Thyroid gland (tissue), 4 donors: ENCODE measurements at places on chromosomes 2 and 18. TPM values are rescaled to one million over a fixed set of nuclear protein-coding genes. Genes with fewer than 3 reads are reported as not detected.

GRCh38 chr18:35711227-35711626 lies 129.7 kb downstream of the GALNT1 start:
- DNase-seq: no peak

The FBXO48 gene
- 1.8 TPM for total RNA-seq

- no peak for DNase-seq
Observed at GRCh38 chr18:22503803-22504202, 86.1 kb upstream of the CTAGE1 start.

The TUBA3E gene
- total RNA-seq: not detected

GRCh38 chr2:150126143-150126740 lies 361.2 kb downstream of the RND3 start:
- DNase-seq: no peak

GRCh38 chr18:76992226-76993084 lies 140.1 kb downstream of the MBP start:
- no peak for DNase-seq

DNA sequence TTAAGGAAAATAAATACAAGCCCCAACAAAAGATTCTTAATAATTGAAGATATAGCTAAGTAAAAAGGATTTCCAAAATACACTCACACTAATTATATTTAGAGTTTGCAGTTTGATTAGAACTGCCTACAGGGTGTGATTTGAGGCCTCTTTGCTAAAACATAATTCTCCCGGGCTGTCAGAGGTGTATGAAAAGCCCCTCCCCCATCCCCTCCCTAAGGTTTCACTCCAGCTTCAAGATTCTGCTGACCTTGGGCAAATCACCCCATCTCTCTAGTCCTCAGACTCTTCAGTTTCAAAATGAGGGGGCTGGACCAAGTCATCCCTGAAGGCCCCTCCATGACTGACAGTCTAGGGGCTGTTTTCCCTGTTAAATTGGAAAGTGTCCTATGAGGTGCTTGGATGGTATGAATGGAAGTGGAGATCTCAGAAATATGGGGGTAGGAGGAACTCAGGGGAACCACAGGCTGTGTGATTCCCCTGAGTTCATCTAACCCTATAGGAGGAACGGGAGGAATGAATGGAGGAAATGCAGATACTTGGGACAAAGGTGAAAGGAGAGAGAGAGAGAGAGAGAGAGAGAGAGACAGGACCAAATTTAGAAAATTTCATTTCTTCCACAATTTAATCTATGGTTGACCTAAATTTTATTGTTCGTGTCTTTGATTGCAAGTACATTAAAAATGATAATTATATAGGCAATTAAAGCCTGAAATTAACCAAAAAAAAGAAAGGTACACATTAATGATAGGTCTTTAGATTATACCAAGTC lies 107.5 kb downstream of the SPP2 start:
- DNase-seq: no peak

DNA sequence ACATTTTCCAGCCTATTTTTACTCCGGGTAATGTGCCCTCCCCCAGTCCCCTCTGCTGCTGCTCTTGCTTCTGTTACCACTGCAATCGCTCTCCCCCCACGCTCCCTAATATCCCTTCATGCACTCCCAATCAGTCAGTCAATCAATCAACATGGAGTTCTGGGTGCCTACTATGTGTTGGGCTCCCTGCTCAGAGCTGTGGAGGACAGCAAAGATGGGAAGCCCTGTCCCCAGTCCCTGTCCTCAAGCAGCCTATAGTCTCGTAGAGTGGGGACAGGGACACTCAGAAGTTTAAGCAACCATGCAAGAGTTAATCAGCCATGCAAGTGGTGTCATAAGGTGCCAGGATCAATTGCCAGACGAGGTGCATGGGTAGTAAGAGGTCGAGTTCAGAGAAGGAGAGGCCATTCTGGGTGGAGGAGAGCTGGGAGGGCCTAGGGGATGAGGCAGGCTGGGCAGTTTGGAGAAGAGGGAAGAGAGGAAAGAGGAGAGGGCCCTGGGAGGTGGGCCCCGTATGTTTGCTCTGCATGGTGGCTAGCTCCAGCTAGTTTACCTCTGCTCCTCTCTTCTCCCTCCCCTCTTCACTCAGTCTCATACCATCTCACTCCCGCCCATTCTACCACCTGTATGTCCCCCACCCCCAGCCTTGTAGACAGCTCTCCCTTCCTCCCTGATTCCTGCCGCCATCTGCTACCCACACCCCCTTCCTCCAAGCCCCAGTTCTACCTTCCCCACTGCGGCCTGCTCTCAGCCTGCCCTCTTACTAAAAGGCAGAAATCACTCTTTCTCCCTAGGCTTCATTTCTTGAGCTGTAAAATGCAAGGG lies 3.9 kb downstream of the ASIC4 start:
- DNase-seq: no peak

The PDCD1 gene
- total RNA-seq: 2.3 TPM

DNA sequence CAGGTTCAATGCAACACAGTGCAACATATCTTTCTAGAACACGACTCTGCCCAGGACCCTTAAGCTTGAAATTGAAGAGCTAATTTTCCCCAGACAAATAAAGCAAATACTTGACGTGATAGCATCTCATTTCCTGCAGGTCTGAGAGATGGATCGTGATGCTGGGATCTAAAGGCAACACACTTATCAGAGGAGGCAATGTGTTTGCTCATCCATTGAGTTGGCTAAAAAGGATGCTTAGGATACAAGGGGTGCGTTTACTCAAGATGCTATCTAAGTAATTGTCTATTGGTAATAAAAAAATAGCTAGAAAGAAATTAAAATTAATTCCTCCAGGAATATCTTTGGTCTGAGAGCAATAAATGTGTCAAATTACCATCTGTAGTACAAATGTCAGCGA lies 129.0 kb downstream of the SOCS6 start:
- no peak for DNase-seq

The OSBPL1A gene
- total RNA-seq: 57.4 TPM

DNA sequence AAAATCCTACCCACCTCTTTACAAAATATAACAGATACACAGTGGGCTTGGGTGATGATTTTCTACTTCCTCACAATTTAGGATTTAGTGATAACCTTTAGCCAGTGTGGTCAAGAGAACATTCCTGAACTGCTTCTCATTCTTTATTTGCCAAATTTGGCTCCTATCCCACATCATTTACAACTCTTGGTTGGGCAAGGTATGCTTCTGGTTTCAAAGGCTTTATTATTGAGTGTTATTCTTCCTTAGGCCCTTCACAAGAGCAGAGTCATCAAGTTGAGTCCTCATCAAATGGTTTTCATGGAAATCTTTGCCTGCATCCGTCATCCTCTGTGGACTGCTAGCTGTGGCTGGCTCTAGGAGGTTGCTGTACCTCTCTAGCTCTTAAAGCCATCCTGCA lies 472.0 kb upstream of the ETAA1 start:
- no peak for DNase-seq

- DNase-seq: no peak
Observed at GRCh38 chr18:41992066-41992465, 37.0 kb downstream of the PIK3C3 start.

GRCh38 chr2:1617425-1618021 lies 126.8 kb downstream of the PXDN start:
- no peak for DNase-seq

DNA sequence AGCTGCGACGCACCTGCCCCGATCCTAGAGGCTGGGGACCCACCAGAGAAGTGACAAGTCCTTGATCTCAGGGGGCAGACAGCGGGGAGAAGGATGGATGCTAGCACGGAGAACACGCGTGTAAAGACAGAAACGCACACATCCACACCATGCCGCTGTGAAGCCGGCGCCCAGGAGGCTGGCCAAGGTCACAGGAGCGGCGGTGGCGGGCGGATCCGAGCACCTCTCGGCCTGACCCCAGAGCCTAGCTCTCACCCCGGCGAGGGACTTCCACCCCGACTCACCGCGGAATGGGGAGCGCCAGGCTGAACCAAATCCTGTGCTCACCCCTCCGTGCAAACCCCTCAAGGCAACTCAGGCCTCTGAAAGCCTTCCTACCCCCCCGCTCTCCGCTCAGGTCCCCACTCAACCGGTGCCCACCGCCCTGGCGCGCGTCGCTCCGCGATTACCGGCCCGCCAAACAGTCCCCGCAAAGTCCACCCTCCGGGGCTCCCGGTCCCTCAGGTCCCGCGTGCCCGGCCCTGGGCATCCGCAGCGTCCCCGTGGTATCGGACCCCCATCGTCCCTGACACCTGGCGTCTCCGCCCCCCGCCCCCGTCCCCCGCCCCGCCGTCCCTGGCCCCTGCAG lies 460 bp upstream of the LRRFIP1 start:
- DNase-seq: peak; percentile 28

DNA sequence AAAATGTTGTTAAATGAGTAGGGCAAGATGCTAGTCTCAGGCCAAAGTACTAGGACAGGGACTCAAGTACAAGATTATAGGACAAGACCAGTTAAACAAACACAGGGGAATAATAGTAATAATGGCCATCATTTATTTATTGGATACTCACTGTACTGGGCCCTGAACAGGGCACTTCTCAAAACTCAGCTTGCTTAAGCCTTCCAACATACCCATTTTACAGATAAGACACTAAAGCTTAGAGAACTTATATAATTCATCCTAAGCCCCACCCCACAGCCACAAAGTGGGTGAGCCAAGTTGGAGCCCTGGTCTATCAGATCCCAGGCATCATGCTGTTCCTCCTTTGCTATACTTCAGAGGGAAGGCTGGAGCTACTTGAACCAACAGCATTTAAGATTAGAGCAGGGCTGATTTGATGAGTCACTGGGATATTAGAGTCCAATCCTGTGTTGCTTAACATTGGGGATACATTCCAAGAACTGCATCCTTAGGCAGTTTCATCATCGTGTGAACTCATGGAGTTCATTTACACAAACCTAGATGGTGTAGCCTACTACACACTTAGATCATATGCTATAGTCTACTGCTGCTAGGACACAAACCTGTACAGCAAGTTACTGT lies 153.6 kb downstream of the MTCL1 start:
- no peak for DNase-seq

DNA sequence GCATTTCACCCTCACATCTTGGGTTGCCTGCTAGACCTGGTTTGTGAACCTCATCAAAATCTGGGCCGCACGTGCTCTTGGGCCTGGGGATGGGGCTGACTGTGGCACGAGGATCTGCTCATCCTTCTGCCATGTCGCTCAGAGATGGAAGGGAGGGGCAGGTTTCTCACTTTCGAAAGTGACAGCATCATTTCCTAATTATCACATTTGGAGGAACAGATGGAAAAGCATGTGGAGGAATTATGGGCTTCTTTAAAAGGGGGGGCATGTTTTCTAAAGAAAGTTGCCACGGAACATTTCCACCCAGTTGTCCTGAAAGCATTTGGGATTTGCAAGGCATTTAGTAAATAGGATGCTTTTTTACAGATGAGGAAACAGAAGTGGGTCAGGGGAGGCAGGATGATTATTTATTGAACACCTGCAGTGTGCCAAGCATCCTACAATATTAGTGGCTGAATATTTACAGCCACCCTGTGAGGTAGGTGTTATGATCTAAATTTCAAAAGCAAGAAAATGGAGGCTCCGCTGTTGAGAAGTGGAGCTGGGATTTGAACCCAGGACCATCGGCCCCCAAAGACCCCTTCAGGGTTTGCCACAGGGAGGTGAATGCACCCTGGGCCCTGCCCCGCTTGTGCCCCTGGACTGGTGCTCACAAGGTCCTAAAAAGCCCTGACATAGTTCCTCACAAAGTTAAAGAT lies 104.2 kb upstream of the MYCN start:
- no peak for DNase-seq

The HOXD4 gene
- total RNA-seq: 1.6 TPM

GRCh38 chr2:156702541-156702940 lies 266.4 kb downstream of the GPD2 start:
- no peak for DNase-seq

The CHRND gene
- not detected for total RNA-seq

DNA sequence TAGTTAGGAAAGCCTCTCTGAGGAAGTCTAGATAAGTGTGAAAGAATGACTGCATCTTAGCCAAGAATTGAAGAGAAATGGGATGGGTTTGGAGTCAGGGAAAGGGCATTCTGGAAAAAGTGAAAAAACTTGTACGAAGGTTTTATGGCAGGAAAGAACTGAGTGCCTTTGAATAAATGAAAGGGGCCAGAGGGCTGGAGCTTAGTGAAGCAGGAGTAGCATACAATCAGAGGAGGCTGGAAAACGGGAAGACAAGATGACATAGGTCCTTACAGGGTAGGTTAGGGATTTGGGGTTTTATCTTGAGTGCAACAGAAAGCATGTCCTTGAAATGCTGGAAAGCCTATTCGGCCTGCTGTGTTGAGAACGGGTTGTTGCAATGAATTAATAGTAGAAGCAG lies 152.6 kb upstream of the RND3 start:
- no peak for DNase-seq

DNA sequence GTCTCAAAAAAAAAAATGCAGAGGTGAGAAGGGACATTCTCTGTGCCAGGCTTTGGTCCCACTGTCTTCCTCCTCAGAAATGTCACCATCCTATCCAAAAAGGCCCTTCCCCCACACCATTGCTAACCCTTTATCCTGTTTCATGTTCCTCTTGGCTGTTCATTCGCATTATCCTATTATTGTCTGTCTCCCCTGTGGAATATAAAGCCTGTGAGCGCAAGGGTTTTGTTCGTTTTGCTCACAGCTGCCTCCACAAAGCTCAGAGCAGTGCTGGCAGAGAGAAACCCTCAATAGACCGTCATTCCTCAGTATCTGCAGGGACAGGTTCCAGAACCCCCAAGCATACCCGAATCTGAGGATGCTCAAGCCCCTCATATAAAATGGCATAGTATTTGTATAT lies 91.8 kb downstream of the LOXHD1 start:
- DNase-seq: no peak

The CXCR4 gene
- total RNA-seq: 11.0 TPM

The ANKRD53 gene
- total RNA-seq: 1.5 TPM
